HAP-1 (cell line): ENCODE measurements at places on chromosomes 2 and 18.

DNA sequence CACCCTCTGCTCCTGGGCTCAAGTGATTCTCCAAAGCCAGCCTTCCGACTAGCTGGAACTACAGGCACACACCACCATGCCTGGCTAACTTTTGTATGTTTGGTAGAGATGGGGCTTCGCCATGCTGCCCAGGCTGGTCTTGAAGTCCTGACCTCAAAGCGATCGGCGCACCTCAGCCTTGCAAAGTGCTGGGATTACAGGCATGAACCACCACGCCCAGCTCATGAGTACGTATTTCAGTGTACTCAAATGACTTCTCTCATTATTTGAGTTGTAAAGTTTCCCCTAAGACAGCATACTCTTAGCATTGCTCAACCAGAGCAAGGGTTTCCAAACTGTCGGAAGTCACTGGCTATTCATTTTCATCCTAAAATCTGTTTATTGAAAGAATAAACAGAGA lies 40.3 kb downstream of the IMPA2 start:
- DNase-seq: no peak

DNA sequence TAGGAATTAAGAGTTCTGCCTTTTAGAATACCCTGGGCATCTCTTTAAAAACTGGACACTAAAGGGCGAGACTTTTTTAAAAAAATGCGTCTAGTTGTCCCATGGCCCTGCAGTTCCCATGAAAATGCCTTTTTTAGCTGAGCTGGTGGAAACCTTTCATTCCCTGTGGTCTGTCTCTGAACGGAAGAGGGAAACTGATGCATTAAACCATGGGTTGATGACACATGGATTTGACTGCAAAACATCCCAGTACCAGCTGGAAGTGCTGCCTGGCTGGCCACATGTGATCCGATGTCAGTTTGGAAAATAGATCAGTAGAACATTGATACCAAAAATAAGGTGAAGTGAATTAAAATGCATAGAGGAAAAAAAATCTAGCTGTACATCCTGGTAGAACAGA lies 129.2 kb downstream of the MYO1B start:
- no peak for DNase-seq

DNA sequence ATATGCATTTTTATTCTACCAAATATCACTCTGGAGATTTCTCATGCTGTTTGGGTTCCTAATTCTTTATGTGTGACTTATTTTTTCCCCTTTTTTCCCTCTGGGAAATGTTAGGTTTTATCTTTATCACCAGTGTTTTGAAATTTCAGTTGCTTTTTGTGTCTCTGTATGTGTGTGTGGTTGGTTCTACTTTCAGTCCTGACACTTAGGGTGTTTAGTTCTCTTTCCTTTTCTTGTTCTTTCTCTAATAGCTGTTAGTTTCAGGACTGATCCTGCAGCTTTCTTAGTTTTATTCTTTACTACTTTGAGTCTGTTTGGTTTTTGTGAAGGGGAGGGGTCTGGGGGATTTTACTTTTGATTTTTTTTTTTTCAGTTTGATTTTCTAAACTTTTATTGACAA lies 23.1 kb downstream of the PPM1B start:
- no peak for DNase-seq

DNA sequence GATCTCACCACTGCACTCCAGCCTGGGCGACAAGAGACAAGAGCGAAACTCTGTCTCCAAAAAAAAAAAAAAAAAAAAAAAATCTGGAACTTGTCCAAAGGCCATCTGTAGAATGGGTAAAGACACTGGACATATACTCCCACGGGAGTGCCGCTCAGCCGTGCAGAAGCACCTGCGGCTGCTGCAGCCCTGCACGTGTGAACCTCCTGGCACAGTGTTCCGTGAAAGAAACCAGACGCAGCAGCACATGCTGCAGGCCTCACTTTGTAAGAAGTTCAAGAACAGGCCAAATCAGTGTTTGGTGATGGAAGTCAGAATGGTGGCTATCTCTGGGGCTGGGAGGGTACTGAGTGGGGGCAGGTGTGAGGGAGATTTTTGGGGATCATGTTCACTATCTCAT lies 6.5 kb downstream of the CHRND start:
- no peak for DNase-seq

DNA sequence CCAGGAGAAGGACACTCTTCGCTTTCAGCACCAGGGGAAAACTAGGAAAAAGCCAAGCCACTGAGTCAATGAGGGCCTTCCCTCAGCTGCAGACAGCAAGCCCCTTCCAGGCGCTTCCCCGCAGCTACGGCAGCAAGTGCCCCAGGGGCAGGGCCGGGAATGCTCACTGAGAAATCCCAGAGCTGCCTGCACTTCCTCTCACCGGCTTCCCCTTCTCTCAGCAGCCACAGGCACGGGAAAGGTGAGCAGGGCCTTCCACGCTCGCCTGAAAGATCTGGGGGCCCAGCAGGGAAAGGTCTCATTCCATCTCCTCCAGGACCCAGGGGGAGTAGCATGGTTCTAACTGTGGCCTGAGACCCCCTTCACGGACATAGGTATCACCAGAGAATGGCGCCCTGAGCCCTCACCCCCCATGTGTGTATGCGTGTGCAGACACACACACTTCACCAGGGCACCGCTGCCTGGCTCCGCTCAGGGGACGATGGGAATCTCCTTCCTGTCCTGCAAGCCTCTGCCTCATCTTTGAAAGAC lies 29.6 kb upstream of the FOSL2 start:
- DNase-seq: no peak

DNA sequence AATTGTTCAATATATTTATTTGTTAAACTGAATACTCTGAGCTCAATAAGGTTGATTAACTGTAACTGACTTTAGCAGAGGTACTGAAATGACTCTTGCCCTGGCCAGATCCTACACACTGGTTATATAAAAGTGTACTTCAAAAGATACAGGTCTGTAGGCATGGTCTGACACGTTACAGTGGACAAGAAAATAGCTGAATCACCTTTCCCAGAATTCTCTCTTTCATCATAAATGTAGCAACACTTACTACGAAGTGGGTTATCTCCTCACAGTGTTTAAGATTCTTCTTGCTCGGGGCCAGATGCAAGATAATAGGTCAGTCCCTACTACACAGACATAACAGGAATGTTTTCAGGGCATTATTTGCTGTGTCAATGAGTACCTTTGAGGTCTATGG lies 107.0 kb upstream of the ZC3H15 start:
- DNase-seq: no peak

DNA sequence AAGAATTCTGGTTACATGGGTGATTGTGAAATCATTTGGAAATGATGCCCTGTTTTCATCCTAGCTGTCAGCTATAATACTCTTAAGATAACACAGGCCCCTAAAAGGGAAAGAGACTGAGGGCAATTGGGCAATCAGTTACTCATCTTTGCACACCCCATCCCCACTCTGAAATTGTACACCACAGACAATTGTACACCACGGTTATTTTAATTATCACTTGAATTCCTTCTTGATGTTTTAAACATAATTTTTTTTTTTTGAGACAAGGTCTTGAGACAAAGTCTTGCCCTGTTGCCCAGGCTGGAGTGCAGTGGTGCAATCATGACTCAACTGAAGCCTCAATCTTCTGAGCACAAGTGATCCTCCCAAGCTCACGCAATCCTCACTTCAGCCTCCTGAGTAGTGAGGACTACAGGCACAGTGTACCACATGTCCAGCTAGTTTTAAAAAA lies 862.4 kb upstream of the ACVR2A start:
- no peak for DNase-seq

DNA sequence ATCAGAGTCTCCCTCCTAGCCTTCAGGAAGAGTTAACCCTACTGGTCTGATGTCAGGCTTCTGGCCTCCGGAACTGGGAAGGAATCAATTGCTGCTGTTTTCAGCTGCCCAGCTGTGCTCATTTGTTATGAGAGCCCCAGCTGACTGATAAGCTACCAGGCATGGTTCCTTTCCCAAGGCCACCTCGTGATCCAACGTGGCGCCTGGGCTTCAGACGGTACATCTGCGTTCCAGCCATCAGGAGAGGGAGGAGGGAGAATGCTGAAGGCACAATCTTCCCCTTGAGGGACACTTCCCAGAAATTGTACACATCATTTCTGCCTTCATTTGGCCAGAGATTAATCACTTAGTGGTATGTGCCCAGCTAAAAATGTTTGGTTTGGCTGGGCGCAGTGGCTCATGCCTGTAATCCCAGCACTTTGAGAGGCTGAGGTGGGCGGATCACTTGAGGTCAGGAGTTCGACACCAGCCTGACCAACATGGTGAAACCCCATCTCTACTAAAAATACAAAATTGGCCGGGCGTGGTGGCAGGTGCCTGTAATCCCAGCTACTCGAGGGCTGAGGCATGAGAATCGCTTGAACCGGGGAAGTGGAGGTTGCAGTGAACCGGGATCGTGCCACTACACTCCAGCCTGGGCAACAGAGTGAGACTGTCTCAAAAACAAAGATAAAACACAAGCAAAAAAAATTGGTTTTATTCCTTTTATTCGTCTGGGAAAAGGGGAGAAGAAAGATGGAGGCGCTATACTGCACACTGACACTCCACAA lies 10.5 kb upstream of the ARMC9 start:
- DNase-seq: no peak

GRCh38 chr2:84459944-84460429 lies 907 bp upstream of the SUCLG1 start:
- peak; percentile 4 for DNase-seq

DNA sequence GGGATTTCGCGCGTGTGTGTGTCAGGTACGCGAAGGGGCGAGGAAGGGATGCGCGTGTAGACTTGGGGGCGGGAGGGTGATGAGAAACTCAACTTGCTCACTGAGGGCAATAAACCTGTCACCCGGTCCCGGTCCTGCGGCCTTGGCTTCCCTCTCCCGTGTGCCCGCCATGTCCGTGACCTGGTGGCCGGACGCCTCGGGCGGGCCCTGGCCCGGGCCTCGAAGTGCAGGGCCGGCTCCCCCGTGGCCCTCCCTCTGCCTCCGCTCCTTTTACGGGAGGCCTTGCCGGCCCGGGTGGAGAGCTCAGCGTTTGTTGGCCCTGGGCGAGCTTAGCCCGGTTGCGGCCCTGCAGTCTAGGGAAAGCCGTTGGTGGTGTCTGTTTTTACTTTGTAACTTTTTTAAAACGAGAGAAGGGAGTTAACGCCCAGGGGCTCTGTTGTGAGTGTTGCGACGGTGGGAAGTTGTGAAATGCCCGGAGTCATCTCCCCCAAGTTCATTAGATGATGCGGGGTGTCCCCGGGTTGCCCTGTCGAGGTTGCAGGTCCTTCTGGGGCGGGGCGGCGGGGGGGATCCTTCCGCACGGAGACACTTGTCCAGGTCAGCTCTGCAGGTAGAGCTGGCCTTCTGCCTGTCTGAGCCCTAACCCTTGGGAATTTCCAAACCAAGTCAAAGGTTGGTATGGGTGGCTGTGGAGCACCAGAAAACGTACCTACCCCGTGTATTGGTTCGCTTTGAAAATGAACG lies 883 bp downstream of the SMCHD1 start:
- no peak for DNase-seq

- no peak for DNase-seq
Observed at GRCh38 chr2:7373156-7373555, 455.9 kb downstream of the RNF144A start.

DNA sequence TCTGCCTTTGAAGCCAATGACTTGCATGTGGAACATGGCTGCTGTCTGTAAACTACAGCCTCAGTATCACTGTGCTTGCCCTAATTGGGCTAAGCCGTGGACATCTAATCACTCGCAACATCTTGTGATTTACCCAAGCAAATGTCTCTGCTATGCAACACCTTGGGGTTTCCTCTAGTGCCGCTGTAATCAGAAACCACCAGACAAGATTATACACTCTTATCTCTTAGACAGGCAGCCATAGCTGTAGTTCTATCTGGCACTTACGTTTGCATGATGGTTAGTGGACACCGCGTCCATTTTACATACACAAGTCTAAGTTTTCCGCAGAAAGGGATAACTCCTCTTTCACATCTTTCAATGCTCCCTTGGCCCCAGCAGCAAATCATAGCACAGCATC lies 204.3 kb upstream of the CCDC68 start:
- DNase-seq: no peak

DNA sequence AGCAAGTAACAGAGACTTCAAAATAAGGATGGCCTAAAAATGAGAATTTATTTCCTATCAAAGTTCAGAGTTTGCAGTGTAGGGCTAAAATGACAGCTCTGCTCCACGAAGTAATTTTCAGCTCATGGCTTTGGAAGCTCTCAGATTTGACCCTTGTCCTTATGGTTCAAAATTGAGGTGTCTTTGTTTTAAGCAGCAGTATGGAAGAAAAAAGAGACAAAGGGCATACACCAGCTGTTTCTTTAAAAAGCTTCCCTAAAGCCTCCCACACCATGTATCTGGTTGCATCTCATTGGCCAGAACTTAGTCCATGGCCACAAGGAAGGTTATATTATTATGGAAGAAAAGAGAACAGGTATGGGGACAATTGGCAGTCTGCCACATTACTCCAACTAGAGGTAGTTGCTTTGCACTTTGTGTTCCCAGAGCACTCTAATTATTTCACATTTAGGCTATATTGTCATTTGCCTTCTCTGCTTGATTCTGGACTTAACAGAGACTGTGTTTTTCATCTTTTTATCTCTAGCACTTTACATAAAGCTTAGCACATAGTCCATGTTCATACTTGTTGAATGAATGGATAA lies 180.4 kb downstream of the MCFD2 start:
- no peak for DNase-seq
